ENCODE measurements at places on chromosomes 13 and 19.

DNA sequence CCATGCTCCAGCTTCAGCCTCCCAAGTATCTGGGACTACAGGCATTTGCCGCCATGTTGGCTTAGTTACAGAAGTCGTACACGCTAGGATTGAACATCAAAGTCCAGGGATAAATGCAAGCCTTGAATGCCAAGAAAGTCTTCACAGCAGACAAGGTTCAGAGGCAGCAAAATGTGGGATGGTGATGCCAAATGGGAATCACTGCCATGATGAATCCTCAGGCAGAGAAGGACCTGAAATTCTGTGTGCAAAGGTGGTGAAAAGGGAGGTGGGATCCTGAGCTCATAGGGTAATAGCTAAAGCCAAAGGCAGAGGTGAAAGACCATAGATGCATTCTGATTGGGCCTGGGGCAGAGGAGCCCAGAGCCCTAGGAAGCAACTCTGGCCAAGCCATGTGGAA is 79.3 kb upstream of the STK24 start:
- no peak for DNase-seq

GRCh38 chr13:101454767-101455166 is 2.3 kb downstream of the ITGBL1 start:
- DNase-seq = no peak

GRCh38 chr13:40812102-40812501 is 22.7 kb downstream of the SLC25A15 start:
- no peak for DNase-seq

- DNase-seq = no peak
Measured at GRCh38 chr13:72514146-72514545, 213.3 kb downstream of the MZT1 start.

GRCh38 chr19:4908781-4909155 is 533 bp upstream of the UHRF1 start:
- no peak for DNase-seq
